GM10248 (cell line): ENCODE measurements at places on chromosomes 3 and 15.

DNA sequence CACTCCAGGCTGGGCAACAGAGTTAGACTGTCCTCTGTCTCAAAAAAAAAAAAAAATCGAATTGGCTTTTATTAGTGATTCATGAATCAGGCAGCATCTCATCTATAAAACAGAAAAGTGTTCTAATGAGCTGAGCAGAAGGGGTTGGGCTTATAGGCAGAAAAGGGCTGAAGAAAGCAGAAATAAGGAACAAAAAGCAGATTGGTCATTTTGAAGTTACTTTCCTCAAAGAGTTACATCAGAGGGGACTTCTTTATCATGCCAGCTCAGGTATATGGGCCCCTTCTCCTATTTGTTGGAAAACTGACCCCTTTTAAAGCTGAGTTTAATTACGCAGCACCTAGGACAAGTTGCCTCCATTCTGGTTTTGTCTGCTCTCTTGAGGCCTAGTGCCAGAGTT is 722 bp upstream of the POGLUT1 start:
- DNase-seq: no peak

DNA sequence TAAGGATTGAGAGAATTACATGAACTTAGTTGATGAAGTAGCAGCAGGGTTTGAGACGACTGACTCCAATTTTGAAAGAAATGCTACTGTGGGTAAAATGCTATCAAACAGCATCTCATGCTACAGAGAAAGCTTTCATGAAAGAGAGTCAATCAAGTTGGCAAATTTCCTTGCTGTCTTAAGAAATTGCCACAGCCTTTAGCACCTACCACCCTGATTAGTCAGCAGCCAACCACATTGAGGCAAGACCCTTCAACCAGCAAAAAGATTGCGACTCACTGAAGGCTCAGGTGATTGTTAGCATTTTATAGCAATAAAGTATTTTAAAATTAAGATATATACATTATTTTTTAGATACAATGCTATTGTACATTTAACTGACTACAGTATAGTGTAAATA is 80.9 kb downstream of the RAP2B start:
- no peak for DNase-seq

DNA sequence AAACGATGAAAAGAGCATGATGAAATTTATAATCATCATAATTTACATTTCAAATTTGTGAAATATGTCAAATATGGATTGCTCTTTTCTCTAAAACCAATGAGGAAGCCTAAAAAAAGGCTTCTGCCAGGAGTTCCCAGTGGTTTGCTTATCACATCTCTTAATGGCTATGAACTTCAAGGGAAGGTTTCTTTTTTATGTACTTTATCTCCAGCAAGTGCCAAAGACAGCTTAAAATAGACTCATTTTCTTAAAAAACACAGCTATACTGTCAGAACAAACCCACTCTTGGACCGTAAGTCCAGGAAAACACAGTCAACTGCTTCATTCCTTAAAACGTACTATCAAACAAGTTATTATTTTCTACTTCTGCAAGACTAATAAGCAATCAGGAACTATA is 80.2 kb downstream of the DLG1 start:
- DNase-seq: no peak

DNA sequence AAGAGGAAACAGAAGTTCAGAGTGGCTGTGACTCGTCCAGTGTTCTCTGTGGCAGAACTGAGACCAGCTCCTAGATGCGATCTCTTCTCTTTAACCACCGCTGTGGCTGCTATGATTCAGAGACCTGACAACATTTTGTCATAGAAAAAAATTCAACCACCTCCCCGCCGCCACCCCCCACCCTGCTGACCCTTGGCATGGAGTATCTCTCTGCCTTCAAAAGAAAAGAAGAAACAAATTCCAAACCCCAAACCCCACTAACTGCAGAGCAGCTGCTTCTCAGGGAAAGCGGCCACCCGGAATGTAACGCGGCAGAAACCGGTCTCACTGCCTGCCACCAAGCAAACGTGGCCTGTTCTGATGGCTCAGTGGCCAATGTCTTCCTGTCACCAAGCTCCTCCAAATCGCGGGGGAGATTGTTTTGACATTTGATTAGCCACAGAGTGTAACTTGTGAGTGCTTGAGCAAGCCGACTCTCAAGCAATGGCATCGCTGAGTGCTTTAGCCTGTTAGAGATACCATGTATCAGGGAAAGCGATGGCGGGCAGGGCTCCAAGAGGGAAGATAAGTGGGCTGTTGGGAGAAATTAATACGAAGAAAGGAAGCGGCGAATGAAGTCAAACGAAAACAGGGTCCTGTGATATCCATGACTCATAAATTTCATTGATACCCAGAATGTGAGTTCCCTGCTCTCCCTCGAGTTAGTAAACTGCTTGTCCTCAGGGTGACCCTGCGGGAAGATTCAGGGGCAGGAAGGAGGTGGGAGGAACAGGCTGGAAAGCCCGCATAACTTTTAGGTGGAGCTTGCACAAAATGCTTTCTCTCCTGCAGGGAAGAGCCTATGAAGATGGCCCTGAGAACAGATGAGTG is 44.8 kb upstream of the TLE3 start:
- no peak for DNase-seq
